Large intestine (tissue), 12 donors: ENCODE measurements at places on chromosomes 4 and X. TPM values are rescaled to one million over a fixed set of nuclear protein-coding genes. Genes with fewer than 3 reads are reported as not detected.

DNA sequence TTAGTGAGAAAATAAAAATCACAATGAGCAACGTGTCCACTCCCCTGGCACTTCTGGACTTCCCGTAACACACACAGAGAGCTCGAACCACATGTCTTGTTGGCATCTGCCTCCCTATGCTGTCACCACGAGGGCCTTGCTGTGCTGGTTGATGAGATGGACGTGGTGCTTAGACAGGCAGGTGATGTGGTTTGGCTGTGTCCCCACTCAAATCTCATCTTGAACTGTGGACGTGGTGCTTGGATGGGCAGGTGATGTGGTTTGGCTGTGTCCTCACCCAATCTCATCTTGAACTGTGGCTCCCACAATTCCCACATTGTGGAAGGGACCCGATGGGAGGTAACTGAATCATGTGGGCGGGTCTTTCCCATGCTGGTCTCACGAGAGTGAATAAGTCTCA, 40.0 kb downstream of the FGFRL1 start:
- no peak for DNase-seq

The NIPAL1 gene
- polyA plus RNA-seq, result 30.7 TPM

GRCh38 chr4:118139241-118139640, 105.0 kb downstream of the NDST3 start:
- DNase-seq, result no peak

DNA sequence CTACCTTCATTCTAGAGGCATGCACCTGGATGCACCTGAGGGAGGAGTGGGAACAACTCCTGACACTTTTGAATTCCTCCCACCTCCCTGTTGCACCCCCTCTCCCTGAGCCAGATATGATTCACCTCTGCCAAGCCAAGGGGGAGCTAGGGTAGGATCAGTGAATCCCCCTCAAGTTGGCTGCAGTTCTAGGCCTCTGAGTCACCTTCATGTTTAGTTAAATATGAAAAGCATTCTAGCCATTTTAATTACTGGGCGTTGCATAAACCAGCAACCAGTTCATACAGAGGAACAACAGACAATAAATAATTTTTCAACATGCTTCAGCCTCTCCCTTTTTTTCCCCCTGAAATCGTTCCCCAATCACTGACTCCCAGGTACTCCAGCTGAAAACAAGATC, 1440.2 kb downstream of the ADGRL3 start:
- no peak for DNase-seq

The LINC00632 gene
- 4.5 TPM for polyA plus RNA-seq

DNA sequence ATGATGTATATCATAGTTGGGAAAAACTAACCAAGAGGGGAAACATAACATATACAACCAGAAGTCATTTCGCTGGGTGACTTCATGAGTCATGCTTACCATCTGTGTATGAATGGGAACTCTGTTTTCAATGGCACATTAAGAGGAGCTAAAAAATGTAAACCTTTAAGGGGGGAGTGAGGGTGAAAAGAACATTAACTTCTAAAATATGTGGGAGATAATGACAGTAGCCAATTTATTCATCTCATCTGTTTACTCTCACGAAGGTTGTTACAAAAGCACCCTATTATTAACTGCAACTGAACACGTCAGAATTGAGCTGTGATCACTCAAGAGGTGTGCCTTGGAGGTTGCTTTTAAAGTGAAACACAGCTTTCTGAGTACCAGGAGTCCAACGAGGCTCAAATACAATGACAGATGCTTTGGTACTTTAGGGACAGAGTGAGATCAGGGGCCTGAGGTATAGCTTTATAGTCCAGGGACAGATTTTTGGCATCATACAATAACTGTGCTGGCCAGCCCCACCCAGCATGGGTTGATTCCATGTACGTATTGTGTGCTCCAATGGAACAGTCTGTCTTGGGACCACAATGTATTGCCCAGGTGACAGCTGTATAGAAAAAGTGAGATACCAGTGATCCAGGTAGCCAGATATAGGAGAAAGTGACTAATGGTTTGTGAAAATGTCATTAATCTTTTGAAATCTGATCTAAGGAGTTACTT, 107.3 kb downstream of the AMMECR1 start:
- DNase-seq, result no peak

- peak; percentile 48 for DNase-seq
Measured at GRCh38 chr4:123990310-123990870, 593.8 kb downstream of the SPRY1 start.

- no peak for DNase-seq
Measured at GRCh38 chrX:153768311-153769157, 4.5 kb downstream of the PLXNB3 start.

DNA sequence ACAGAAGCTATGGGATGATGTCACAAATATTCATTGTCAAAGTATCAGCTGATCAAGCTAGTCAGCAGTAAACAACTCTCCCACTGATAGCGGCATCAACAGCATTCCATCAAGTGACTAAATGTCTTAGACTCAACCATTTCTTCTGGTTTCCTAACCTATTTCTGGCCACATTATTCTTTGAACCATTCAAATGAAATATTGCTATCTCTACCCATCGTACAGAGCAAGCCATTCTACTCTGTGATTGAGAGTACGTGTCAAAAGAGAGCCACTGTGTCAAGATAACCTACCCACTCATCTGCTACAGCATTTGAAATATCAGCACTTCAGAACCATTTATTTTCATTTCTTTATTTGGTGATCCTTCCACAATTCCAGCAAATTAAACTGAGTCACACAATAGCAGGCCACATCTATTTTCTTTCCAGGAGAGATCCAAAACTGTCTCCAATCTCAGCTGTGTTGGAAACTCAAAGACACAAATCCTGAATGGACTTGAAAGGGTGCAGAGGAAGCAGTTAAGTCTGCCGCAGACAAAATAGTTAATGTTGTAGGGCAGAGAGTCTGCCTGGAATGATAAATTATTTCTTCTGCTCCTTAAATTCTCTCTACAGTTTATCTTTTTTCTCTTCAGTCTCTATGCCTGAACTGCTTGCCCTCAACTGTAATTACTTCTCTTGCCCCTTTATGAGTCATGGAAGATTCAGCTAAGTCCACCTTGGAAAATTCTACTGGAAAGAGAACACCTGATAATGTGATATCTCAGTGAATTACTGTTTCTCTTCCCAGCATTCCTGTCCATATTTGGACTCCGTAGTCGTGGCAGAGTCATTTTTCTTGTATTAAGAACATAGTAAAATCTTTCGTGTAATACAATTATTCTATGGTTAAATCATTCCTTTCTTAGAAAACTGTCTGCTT, 364.8 kb downstream of the PDGFC start:
- DNase-seq, result no peak

DNA sequence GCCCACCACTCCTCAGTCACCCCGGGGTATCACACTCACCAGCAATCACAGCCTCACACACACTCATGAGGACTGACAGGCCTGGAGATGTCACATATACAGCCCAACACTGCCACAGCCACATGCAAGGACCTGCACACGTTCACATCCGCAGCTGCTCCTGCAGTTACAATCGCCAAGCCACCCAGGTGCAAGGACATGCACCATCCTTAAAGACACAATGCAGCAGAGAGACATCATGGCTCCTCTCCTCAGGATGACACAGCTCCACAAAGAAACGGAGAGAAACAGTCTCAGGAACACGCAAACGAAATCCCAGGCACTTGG, 1.1 kb downstream of the PCSK1N start:
- no peak for DNase-seq

The DCHS2 gene
- polyA plus RNA-seq, result 1.2 TPM

- no peak for DNase-seq
Measured at GRCh38 chr4:23169608-23170311, 477.0 kb downstream of the GBA3 start.

The ASB9 gene
- polyA plus RNA-seq, result 3.8 TPM

The CFAP299 gene
- 0.16 TPM for polyA plus RNA-seq

The TAF7L gene
- polyA plus RNA-seq, result 0.18 TPM

The FMR1NB gene
- polyA plus RNA-seq, result 0.04 TPM

The LRCH2 gene
- polyA plus RNA-seq, result 3.9 TPM

DNA sequence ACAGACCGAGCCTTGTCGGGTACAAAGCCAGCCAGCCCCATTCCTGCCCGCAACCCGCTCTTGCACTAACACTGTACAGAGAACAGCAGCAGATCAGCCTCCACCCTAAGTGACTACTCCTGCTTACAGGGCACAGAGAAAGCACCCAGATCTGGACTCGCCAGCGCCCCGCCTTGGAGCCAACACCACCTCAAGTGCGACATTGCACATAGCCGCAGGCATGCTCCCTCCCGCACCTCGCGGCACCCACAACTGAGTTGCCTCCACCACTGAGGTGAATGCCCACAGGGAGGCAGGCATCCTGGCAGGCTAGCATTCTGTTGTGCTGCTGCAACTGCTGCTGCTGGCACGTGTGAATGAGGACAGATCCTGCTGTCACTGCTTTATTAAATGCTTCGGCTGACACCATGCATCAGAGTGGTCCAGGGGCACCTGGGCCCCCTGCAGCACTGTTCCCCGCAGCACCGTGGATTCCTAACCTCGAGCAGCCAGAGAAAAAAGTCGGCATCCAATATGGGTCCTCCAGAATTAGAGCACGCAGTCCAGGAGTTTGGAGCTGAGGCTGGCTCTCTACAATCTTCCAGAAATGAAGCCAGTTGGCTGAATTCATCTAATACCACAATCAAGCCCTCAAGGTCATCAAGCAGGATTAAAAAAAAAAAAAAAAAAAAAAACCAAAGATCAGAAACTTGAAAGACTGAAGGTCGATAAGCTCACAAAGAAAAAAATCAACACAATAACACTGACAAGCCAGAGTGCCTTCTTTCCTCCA, 352.9 kb downstream of the GASK1B start:
- no peak for DNase-seq

The TASL gene
- polyA plus RNA-seq, result 0.96 TPM

- DNase-seq, result no peak
Measured at GRCh38 chrX:153611298-153612095, 12.6 kb upstream of the CCNQ start.

DNA sequence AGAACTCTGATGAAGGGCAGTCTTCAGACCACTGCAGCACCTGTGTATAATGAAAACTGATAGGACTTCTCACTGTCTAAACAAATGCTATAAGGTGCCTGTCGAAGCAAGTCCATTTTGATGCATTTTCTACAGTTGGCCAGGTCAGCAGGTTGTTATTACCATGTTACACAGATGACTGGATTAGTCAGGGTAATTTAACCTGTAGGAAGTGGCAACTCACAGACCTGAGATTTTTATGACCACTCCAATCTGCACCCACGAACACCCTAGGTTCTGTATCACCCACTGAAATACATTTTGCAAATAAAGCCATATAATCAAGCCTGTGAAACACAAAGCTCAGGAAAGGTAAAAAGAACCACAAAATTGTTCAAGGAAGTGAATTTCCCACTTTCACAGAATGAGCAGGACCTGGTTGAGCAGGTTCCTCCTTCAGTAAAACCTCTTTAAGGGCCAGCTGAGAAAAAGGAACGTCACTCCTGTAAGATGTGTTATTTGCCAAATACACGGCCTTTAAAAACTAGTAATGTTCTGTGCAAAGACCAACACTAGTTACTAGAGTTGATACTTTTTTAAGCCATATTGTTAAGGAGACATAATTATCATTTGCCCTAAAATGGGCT, 12.7 kb downstream of the MAML3 start:
- DNase-seq, result peak; percentile 67

DNA sequence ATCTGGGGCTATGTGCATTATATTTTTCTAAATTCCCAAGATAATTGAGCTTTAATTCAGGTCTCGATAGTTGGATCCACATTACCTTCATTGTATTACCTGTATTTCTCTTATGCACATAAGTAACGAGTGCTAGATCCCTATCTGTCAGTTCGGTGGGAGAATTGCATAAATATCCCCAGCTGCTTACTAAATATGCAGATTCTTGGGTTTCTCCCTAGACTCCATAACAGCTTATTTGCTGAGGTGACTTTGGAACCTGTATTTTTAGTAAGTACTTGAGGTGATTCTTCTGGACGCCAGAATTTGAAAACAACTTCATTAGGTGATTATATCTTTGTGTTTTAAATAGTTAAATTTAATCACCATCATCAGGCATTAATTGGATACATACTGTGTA, 15.0 kb downstream of the UGT8 start:
- DNase-seq, result peak; percentile 29

GRCh38 chr4:152515678-152516077, 20.2 kb downstream of the FBXW7 start:
- no peak for DNase-seq

The HERC6 gene
- 10.8 TPM for polyA plus RNA-seq

The EMD gene
- polyA plus RNA-seq, result 50.1 TPM

DNA sequence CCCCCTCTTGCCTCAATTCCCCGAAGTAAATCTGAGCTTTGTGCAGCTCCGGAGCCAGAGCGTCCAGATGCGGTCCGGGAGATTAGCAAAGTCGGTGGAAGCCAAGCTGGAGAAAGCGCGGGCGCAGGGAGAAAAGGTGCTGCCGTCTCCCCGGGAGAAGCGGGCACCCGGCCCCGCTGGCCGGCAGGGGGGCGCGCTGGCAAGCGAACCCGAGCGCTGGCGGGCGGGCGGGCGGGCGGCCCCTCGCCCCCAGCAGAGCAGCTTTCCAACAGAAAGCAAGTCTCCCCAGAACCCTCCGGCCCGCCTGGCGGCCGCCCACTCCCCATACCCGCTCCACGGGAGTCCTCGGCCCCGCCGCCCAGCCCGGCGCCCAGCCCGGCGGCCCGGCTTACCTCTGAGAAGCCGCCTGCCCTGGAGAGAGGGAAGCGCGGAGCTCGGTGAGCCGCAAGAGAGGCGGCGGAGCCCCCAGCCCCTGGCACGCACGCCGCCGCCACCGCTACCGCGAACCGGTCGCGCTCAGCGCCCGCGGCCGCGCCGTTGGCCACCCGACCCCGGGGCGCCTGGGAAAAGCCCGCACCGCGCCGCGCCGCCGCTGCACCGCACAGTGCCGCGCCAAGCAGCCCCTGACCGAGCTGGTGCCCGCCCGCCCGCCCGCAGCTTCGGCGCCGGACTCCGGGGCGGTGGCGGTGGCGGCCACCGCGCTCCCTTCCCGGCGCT, 529 bp upstream of the CITED1 start:
- no peak for DNase-seq

- DNase-seq, result no peak
Measured at GRCh38 chrX:97616883-97617530, 733.3 kb downstream of the RPA4 start.

The GAGE12F gene
- not detected for polyA plus RNA-seq

GRCh38 chr4:21775703-21776102, 172.9 kb downstream of the KCNIP4 start:
- no peak for DNase-seq

GRCh38 chrX:275476-275966, 5.7 kb upstream of the PLCXD1 start:
- DNase-seq, result no peak

The MAGEB2 gene
- not detected for polyA plus RNA-seq

The BBS12 gene
- 7.8 TPM for polyA plus RNA-seq

DNA sequence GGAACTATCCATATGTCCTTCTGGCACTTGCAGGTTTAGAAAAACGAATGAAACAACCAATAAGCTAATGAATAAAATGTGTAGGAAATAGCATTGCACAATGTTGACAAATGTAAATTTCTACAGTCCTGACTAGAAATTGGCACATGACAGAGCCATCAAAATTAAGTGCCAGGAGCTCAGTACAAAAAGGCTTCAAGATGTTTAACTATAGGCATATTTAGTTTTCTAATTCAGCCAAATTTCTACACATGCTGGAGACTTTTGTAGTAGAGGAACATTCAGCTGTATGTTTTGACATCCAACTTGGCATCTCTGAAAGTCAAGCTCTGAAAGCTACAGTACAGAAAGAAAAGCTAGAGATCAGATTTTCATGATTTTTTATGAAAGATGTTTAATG, 1999.4 kb upstream of the AGA start:
- no peak for DNase-seq
